ENCODE measurements at places on chromosomes 5 and 9. TPM values are rescaled to one million over a fixed set of nuclear protein-coding genes. Genes with fewer than 3 reads are reported as not detected.

The DRD1 gene
- 0.40 TPM for total RNA-seq

The SLC46A2 gene
- total RNA-seq, result not detected

The PARP8 gene
- 27.0 TPM for total RNA-seq

The EMB gene
- 17.7 TPM for total RNA-seq

The PCDHA12 gene
- 22.8 TPM for total RNA-seq

The ADAMTS12 gene
- total RNA-seq, result 13.5 TPM

The SUSD3 gene
- total RNA-seq, result 3.1 TPM

The NR4A3 gene
- total RNA-seq, result 15.4 TPM

The IRX1 gene
- total RNA-seq, result 71.5 TPM

The OR13F1 gene
- total RNA-seq, result not detected

- no peaks in the 10 kb centered on the region for H3K36me3 ChIP-seq
- no peak overlapping the region for H3K4me3 ChIP-seq
- H3K4me1 ChIP-seq, result peaks cover 18% of the 10 kb centered on the region
- H3K27me3 ChIP-seq, result peaks cover 9% of the 10 kb centered on the region
Measured at GRCh38 chr5:156380848-156381247, 53.9 kb downstream of the SGCD start.

DNA sequence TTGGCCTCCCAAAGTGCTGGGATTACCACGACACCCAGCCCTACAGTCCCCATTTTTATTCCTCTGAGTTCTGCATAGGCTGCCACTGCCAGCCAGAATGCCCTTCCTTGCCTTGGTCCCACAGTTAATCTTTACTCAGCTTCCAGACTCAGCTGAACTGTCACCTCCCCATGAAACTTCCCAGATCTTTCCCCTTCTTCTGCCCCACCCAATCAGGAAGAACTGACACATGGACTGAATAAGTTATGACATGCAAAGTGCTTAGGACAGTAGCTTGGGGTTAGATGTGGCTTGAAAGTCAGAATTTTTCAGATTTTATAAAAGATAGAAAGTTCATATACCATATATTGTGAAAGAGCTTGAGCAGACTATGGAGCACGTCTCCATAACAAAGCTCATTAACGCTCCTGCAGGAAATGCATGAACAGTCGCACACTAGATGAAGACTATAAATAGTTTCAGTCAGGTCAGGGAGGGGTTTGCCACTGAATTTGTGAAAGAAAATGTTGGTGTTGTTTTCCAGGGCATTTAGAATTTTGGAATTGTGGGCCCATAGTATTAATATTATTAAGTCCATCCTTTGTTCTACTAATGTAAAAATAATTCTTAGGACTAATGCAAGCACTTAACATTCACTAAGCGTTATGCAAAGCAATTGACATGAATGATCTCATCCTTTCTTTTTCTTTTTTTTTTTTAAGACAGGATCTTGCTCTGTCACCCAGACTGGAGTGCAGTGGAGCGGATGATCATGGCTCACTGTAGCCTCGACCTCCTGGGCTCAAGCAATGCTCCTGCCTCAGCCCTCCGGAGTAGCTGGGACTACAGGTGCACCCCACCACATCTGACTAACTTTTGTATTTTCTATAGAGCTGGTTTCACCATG, 36.1 kb upstream of the DENND1A start:
- H3K4me1 ChIP-seq, result no peaks in the 10 kb centered on the region
- DNase-seq, result no peak
- peaks cover 46% of the 10 kb centered on the region for H3K27me3 ChIP-seq
- H3K4me3 ChIP-seq, result no peak overlapping the region
- H3K27ac ChIP-seq, result no peak overlapping the region

DNA sequence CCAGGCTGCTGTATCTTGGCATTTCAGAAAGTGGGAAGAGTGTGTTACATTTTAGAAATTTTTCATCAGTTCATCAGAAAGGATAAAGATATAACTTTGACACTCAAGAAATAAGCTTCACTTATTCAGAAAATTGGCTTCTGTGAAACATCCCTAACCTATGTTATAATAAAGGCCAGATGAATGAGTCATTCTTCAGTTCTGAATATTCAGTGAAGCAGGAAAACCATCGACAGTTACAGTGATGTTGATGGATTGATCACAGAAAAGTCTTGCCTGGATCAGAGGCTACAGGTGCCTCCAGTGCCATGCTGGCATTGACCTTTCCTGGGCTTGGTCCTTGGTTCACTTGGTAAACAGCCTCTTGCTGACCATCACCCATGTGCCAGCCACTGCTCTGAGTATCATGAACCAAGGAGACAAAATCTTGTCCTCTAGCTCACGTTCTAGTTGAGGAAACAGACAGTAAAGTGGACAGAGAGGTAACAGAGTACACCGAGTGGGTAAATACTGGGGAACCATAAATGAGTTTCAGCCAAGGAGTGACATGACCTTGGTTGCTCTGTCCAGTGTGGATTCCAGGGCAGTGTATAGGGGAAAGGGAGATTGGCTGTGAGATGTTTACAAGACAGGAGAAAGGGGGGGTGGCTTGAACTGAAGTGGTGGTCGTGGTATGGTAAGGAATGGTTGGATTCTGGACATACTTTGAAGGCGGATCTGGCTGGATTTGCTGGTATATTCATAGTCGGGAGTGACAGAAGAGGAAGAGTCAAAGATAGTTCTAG, 98.6 kb downstream of the AMBP start:
- H3K4me1 ChIP-seq, result no peaks in the 10 kb centered on the region
- H3K27ac ChIP-seq, result no peak overlapping the region
- H3K27me3 ChIP-seq, result no peaks in the 10 kb centered on the region
- DNase-seq, result no peak
- no peak overlapping the region for H3K4me3 ChIP-seq
- H3K36me3 ChIP-seq, result no peaks in the 10 kb centered on the region

GRCh38 chr5:36877667-36878391, 1.3 kb downstream of the NIPBL start:
- H3K27me3 ChIP-seq, result no peaks in the 10 kb centered on the region
- DNase-seq, result no peak
- peak overlapping the region; percentile 83 for H3K4me3 ChIP-seq
- H3K4me1 ChIP-seq, result peaks cover 48% of the 10 kb centered on the region
- peak overlapping the region; percentile 97 for H3K27ac ChIP-seq

DNA sequence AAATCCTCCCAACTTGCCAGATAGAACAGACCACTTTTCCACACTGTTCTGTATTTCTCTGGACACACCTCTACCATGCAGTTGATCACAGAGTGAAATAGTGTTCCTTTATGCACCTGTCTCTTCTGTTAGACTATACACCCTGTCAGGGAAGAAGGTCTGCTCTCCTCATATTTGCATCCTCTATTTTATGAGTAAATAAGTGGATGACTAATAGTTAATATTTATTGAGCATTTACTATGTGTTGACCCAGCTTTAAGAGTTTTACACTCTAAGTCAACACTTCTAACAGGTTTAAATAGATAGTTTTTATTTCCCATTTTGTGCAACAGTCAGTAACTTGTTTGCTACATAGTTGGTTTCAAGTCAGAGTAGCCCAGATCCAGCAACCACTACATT, 452.8 kb upstream of the MPDZ start:
- peaks cover 9% of the 10 kb centered on the region for H3K4me1 ChIP-seq
- no peak overlapping the region for H3K27ac ChIP-seq

DNA sequence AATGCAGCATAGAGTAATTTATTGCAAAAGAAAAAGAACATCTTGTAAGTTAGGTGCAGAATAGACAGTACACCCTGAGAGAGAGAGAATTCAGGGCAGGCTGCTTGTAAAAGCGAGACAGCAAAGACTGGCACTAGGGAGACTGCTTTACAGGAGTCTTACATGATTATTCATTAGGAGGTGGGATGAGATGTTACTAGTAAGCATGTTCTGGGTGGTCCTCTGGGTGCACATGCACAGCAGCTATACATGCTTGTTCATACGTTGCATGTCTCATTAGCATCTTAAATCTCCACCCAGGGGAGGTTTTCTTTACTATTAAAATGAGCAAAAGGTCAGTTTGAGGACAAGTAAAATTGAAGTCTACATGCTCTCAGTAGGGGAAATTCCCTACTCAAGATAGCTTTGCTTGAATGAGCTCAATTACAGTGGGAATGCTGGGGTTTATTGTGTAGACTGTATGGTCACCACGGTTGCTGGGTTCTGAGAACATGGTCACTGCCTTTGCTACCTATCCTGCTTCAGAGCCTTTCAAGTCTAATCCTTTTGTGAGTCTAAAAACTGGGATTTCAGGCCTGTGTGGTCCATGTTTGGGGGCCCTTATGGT, 60.6 kb downstream of the RGS7BP start:
- DNase-seq, result no peak
- H3K36me3 ChIP-seq, result no peaks in the 10 kb centered on the region
- H3K27me3 ChIP-seq, result peaks cover 1% of the 10 kb centered on the region
- H3K27ac ChIP-seq, result no peak overlapping the region

DNA sequence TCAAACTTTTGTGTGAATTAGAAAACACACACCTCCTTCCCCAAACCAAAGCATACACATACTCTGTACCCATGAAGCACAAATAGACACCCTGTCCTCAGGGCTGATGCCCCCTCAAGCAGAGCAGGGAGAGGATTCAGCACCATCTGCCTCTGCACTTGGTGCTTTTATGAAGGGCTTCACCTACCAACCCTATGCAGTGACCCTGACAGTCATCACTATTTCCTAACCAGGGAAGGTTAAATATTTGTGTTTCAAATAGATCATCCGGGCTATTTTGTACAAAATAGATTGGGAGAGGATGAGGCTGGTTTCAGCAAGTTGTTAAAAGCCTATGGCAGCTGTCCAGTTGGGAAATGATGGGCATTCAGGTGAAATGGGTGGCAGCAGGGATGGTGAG, 396.2 kb downstream of the ZSWIM6 start:
- no peak for DNase-seq
- H3K4me1 ChIP-seq, result peaks cover 24% of the 10 kb centered on the region
- H3K36me3 ChIP-seq, result no peaks in the 10 kb centered on the region
- no peak overlapping the region for H3K4me3 ChIP-seq
- no peak overlapping the region for H3K27ac ChIP-seq
- H3K27me3 ChIP-seq, result peaks cover 36% of the 10 kb centered on the region

DNA sequence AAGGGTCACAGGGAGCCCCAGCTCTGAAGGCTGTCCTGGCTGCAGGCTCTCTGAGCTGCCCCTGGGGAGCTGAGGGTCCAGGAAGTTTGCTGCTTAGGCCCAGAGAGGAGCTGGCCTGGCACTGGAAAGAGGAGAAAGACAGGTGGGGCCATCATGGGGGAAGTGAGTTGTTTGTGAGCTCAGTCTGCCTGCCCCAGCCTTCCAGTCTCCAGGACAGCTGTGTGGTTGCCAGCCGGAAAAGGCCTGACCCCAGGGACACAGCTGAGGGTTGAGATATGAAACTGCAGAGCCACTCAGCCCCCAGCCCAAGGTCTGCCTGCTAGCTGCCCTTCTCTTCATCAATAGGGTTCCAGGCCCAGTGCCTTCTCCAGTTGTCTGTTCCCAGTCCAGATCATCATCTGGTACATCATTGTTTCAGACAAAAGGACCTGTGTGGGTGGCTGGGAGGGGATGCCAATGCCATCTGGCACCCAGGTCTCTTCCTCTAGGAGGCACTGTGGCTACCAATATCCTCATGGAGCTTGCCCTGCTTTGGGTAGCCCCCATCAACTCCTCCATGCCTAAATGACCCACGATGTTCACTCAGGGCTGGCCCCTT, 4.3 kb upstream of the DDX41 start:
- H3K4me3 ChIP-seq, result no peak overlapping the region
- H3K27ac ChIP-seq, result no peak overlapping the region
- peaks cover 15% of the 10 kb centered on the region for H3K36me3 ChIP-seq
- no peaks in the 10 kb centered on the region for H3K27me3 ChIP-seq
- peaks cover 12% of the 10 kb centered on the region for H3K4me1 ChIP-seq

- H3K36me3 ChIP-seq, result no peaks in the 10 kb centered on the region
- DNase-seq, result no peak
- peaks cover 3% of the 10 kb centered on the region for H3K27me3 ChIP-seq
- no peaks in the 10 kb centered on the region for H3K4me1 ChIP-seq
Measured at GRCh38 chr5:156340893-156341292, 13.9 kb downstream of the SGCD start.

DNA sequence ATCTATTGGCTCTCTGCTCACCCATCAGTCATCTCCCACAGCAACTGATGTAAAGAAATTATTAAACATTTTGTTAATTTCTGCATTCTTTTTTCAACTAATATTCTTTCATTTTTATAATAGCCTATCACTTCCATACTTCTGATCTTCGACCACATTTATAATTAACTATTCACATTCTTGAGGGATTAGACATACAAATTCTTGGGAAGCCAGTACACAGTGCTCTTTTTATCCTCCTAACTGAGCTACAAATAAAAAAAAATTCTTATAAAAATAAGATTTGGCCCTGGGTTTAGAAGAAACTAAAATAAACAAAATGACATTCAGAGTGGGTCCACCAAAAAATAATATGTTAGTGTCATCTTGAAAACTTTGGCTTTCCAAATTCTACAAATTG, 103.7 kb upstream of the ITGA1 start:
- no peaks in the 10 kb centered on the region for H3K36me3 ChIP-seq
- H3K4me3 ChIP-seq, result no peak overlapping the region
- H3K27ac ChIP-seq, result no peak overlapping the region
- H3K4me1 ChIP-seq, result no peaks in the 10 kb centered on the region
- no peak for DNase-seq

DNA sequence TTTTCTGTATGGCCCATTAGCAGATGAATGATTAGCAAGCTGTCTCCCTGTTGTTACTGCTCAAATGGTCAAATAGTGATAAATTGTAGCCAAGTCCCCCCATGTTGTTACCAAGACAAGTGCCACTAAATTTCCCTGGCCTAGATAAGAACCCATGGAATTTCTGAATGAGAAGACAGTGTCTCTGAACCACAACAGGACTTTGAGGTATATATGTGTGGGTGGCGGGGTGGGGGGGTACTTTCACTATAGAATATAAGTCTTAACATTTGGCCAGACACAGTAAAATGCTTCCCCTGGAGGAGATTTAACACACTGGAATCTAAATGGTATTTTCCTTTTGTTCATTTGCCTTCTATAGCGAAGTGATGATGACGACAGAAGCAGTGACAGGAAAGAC, 28.7 kb downstream of the XPA start:
- DNase-seq, result no peak
- no peak overlapping the region for H3K4me3 ChIP-seq
- peaks cover 34% of the 10 kb centered on the region for H3K36me3 ChIP-seq
- no peaks in the 10 kb centered on the region for H3K27me3 ChIP-seq
- no peak overlapping the region for H3K27ac ChIP-seq
- no peaks in the 10 kb centered on the region for H3K4me1 ChIP-seq

GRCh38 chr9:95930277-95930676, 54.8 kb downstream of the ERCC6L2 start:
- H3K27ac ChIP-seq, result no peak overlapping the region
- no peaks in the 10 kb centered on the region for H3K27me3 ChIP-seq
- no peak for DNase-seq
- H3K4me1 ChIP-seq, result peaks cover 1% of the 10 kb centered on the region

GRCh38 chr5:151520294-151520693, 70.8 kb downstream of the FAT2 start:
- H3K4me3 ChIP-seq, result no peak overlapping the region
- DNase-seq, result no peak
- no peaks in the 10 kb centered on the region for H3K36me3 ChIP-seq
- no peaks in the 10 kb centered on the region for H3K27me3 ChIP-seq

DNA sequence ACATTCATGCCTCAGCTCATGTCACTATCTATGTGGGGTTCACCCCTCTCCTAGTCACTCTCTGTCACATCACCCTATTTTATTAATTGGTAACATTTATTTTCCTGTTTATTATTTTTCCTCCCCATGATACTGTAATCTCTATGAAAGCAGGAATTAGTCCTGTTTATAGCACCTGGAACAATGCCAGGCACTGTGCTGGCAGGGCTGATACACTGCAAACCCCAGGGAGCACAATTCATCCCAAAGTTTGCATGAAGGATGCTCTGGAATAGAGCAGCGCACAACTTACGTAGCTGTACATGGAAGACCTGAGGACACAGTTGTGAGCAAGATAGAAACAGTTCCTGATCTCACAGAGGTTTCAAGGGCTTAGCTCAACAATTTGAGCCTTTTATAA, 103.2 kb downstream of the NSG2 start:
- peaks cover 72% of the 10 kb centered on the region for H3K27me3 ChIP-seq
